ENCODE measurements at places on chromosomes 5 and 9.

DNA sequence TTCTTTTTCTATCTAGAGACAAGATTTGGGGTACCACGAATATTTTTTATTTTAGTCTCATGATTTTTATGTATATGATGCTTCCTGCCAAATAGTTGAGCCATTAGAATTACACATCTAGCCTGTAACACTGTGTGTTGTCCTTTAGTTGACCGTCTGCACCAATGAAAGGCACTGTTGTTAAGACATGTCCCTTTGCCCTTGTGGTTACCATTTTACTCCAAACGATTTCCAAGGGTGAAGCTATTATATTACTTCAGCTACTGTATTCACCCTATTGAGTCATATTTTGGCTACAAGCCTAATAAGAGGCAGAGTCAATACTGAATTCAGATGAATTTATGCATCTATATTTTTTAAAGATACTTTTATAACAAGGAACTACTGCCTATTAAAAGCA is 207.6 kb downstream of the CETN3 start:
- no peak for DNase-seq

DNA sequence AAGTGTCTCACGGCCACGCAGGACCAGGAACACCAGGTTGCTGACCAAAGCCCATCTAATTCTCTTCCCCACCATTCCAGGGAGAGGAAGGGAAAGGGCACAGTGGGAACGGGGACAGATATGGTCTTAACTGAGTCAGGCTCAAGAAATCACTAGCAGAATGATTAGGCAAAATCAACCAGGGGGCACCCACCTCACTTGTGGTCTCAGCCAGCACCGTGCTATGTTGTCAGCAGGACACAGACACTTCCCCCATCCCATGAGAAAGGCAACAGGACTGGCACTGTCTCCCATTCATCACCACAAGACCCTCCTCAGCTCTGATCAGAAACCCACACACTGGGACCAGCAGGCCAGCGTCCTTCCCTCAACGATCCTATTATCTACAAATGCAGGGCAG is 2.9 kb downstream of the BICD2 start:
- no peak for DNase-seq

DNA sequence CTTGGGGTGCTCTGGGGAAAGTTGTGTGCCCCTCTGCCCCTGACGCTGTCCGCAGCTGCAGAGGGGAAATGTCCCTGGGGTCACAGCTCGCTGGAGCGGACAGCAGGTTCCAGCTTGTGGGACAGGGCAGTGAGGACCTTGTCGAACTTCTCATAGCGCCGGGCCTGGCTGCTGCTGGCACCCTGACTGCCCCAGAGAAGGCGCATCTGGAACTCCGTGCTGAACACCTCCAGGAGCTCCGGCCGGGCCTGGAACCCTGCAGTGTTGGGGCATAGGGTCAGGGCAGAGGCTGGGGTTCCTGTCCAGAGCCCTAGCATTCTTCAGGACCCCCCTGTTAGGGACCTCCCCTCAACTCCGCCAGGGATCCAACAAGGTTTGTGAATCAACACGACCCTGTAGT is 3.6 kb upstream of the TOR2A start:
- no peak for DNase-seq

GRCh38 chr9:72048850-72049249 is 11.6 kb downstream of the C9orf57 start:
- no peak for DNase-seq

DNA sequence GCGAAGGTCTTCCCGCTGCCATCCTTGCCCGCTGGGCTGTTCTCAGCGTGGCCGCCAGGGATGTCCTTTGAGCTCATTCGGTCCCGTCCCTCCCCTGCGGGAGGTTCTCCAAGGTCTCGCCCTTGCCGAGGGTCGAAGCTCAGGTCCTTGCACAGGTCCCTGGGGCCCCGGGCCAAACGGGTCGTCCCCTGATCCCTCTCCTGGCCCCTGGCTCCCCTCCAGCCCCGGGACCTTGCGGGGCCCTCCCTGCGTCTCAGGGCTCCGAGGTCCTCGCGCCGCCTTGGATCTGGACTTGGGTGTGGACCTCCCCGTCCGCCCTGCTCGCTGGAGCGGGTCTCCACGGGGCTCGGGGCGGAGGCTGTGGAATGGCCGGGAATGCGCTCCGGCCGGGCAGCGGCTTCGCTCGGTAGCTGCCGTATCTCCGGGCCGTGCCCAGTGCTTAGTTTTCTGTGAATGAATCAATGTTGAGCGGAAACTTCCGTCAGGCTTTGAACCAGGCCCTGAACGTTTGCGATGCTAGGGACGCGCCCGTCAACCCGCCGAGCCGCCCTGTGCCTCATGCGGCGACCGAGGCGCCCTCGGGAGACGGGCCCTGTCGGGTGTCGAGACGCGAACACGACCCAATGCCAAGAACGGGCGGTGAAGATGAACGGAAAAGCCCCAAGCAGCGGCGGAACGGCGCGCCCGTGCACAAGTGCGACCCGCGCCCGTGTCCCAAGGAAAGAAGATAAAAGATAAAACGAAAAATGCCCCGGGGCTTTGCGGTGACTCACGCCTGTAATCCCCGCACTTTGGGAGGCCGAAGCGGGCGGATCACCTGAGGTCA is 780 bp downstream of the RNU6ATAC start:
- no peak for DNase-seq

GRCh38 chr9:36798350-36799065 is 225.8 kb downstream of the MELK start:
- DNase-seq, result no peak

- no peak for DNase-seq
Measured at GRCh38 chr5:143036146-143036927, 266.2 kb downstream of the ARHGAP26 start.

GRCh38 chr5:72651779-72652178 is 144.6 kb upstream of the ZNF366 start:
- peak; percentile 40 for DNase-seq

DNA sequence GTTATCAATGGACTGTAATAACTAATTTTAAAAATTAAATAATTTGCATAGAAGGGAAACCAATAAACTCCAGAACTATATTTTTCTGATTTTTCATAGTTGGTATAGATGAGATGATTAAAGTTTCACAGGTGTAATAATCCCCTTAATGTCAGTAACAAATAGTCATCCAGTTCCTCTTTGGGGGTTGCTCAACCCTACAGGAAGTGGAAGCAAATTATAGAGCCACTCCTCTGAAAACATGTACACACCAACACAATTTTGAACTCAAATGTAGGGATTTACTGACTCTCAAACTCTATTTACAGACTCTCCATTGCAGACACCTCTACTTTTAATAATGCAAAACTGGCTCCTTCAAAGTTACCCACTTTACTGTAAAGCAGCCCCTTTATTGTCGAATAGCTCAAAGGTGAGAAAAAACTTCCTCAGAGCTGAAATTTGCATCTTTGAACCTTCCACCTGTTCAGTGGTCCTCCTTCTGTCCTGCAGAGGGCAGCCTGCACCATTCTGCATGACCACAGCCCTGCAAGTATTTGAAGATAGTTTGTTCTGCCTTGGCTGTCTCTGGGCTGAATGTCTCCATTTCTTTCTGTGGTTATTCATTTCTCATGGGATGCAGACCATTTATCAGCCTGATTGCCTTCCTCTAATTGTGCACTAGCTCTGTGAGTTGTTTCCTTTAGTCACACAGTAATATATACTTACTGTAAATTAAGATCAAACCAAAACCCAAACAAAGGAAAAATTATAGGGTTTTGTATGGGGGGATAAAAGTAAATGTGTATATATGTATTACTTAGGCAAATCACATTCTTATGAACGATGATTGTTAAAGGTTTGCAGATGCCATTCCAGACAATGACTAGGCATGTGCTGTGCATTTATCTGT is 383.2 kb upstream of the SGCD start:
- DNase-seq, result peak; percentile 43

GRCh38 chr5:17912794-17913193 is 278.5 kb downstream of the TAF11L14 start:
- no peak for DNase-seq

DNA sequence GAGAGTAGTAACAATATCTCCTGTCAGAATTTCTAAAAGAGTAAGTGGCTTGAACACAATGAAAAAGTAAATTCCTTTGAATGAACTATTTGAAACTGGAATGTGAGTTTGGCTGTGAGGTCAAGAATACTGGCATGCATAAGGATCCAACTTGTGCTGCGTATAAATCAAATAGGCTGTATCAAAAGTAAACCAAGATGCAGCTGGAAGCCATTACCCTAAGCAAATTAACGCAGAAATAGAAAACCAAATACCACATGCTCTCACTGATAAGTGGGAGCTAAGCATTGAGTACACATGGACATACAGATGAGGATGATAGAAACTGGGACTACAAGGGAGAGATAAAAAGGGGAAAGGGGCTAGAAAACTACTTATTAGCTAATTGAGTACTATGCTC is 24.0 kb upstream of the SRFBP1 start:
- no peak for DNase-seq

GRCh38 chr9:111807197-111807596 is 12.5 kb upstream of the SHOC1 start:
- no peak for DNase-seq

Measured in NCI-H460 (cell line).